ENCODE measurements at places on chromosomes 3 and 15. TPM values are rescaled to one million over a fixed set of nuclear protein-coding genes. Genes with fewer than 3 reads are reported as not detected.

- peak; percentile 54 for DNase-seq
These were observed 14.3 kb downstream of the RHOA start for GRCh38 chr3:49397470-49397869.

DNA sequence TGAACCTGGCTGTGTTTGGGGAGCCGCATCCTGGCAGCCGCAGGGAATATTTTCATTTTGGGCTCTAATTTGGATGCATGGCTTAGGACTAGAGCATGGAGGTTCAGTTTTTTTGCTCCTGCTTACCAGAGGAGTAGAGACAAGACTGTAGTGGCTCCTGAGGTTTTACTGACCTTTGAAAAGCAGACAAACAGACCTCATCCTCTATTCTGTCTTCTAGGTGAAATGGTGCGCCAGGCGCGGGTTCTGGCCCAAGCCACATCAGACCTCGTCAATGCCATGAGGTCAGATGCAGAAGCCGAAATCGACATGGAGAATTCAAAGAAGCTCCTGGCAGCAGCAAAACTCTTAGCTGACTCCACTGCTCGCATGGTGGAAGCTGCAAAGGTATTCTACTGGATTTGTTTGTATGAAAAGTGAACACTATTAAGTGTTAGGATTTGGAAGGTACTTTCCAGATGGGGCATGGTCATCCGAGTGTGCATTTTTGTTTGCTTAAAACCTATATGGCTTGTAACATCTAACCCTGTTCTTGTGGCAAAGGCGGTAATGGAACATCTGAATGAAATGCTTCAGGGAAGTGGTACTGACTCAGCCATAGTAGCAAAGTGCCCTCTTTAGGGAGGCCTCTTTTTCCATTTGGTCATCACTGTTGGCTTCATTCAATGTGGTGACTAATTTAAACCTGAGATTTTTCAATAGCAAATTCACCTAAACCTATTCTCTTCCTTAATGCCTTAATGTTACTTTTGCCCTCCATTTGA, 330.7 kb upstream of the TPM1 start:
- no peak for DNase-seq

DNA sequence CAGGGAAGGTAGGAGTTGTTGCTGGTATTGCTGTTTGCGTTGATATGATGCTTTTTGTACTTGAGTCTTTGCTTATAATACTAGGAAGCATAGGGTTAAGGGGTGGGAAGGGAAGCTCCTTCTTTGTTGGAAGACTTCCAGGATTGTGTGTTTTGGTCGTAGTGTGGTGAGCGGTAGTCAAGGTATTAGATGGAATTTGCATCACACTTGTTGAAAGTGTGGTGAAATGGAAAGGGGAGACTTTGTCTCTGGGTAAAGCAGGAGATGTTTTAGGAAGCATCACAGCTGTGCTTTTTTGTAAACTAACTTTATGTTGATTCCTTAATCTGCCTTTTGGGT, 14.9 kb downstream of the IGSF10 start:
- DNase-seq, result no peak

DNA sequence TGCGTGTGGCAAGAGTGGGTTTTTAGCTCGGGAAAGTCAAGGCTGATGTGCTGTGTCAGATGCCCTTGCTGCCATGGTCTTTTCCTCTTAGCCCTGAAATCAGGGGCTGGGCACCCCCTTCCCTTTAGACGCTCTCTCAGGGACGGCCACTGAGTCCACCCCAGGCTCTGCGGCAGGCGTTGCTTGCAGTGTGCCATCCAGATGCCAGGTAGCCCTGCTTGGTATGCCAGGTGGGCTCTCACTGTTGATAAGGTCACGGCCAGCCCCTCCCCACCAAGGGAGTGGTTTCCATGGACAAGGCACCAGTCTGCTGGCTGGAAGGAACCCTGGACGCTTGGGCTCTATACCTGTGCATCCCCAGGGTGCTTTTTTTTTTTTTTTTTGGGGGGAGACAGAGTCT, 24.6 kb downstream of the FGD5 start:
- no peak for DNase-seq

DNA sequence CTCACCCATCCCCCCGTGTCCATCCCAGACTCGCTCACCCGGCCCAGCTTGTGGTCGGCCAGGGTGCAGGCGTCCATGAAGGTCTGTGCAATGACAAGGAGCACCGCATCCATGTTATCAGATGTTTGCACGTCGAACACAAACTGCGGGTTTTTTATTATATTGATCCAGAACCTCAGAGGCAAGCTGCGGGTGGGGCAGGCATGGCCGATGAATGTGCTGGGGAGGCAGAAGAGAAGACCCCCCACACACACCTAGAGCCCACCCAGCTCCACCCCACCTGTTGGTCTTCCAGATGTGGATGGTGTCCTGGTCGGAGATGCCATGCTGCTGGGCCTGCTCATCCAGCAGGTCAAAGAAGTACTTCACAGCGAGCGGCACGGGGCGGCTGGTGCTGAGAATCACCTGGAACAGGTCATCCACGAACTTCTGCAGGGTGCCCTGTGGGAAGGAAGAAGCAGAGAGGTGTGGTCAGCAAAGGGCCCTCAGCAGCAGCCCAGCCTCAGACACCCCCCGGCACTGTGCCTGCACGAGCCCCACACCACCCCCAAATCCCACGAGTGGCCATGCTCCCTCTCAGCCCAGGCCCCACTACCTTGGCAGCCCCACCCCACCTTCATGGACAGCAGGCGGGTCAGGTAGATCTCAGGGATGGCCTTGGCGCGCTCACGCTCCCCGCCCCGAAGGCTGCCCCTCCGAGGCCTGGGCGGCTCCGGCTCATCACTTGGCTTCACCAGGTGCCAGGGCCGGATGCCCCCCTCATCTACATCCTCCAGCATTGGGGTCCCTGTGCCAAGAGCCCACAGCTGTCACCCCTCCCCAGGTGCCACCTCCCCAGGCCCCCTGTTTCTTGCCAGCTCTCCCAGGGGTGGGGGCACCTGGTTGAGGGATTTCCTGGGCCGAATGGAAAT, 20.3 kb downstream of the PLXNB1 start:
- DNase-seq, result no peak

The DCBLD2 gene
- 16.2 TPM for total RNA-seq

GRCh38 chr15:72047020-72047419, 70.9 kb downstream of the MYO9A start:
- DNase-seq, result no peak

GRCh38 chr15:98651036-98651481, 2.7 kb downstream of the IGF1R start:
- no peak for DNase-seq

The RTP4 gene
- total RNA-seq, result not detected
